ENCODE measurements at places on chromosomes 6 and 20.

DNA sequence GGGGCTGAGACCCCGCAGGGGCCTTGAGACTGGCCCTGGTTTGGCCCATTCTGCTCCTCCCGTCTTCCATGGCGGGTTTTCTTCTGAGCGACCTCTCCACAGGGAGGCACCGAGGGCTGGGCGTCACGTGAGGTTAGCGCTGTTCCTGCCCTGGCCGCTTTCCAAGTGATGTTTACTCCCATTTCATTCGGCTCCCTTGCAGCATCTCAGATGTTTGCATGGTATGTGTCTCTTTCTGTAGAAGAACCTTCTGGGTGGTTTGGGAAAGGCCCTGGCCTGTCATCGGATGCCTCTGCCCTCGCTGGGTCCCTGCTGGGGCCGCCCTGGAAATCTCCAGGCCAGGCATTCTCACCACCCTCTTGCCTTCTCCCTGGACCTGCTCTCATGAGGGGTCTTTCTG lies 17.3 kb downstream of the RAMACL start:
- DNase-seq: no peak

DNA sequence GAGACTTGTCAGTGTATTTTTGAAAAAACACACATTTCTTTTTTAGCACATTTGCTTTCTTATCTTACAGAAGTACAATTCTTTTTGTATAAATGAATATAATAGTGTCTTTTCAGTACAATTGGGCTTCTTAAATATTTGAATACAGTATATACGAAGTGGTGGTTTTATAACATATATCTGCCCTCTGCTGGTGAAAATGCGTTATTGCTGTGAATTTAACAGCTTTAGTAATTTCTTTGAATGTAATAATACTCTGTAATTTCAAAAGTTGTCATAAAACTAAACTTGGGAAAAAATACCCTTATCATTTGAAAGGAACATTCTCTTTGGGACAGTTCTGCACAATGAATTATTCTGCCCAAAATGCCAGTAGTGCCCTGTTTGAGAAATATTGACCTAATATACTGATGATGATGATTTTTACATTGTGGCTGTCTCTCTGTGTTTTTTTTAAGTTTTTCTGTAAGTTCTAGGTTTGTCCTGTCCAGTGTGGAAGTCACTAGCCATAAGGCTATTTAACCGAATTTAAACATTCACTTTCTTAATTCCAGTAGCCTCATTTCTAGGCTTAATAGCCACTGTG lies 19.0 kb downstream of the SMAP1 start:
- DNase-seq: peak; percentile 35

DNA sequence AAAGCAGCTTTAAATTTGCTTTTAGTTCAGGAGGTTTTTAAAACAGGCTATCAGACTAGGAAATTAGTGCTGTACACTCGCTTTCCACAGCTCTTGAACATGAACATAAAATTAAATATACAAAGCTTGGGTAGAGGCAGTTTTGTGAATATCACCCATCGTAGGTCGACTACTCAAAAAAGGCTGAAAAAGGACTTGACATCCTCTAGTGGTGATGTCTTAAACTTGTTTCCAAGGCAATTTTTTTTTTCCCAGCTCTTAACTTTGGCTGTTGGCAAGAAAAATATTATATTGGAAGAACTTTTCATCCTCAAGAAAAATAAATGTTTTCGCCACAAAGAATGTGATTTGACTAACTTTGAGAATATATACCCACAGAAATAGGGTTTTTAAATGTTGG lies 2.9 kb downstream of the MAP7 start:
- peak; percentile 8 for DNase-seq

DNA sequence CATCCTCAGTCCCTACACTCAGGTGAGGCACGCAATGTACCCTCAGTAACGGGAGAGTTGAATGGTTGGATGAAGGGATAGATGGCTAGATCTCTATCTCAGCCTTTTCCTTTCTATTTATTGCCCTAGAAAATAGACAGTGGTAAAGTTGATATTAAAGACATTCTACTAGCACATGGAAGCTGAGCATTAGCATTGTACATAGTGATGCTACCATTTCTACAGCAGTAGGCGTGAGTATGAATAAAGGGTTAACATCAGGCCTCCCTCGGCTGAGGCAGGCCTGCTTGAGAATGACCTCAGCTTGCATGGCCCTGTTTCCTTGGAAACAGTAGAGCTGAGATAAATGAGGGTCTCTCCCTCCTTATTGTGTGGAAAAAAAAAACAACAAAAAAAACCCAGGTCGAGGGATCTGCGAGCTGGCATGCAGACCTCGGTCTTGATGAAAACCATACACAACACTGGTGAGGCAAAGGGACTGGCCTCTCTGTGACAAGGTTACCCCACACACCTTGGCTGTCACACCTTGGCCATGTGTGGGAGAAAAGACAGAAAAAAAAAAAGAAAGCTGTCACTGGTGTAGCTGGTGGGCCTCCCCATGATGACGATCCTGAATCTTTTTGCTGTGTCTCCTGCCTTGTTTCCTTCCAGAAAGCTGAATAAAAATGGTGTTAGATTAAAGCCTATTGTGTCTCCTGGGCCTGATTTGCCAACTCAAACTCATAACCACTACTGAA lies 160.0 kb downstream of the HACE1 start:
- DNase-seq: no peak

DNA sequence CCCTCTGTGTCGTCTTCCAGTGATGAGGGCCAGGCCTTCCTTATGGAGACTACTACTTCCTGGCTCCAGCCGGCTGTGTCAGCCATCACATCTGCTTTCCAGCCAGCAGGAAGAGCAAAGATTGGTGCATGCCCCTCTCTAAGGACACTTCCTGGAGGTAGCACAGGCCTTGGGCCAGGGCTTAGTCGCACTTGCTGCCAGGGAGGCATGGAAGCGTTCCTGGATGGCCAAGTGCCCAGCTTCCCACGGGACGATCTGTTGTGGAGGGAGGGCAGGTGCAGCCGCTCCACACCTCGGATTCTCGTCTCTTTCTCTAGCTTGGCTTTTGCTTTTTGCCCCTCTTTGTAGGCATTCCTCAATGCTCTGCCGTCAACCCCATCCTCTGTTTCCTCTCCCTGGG lies 11.9 kb downstream of the ERMARD start:
- no peak for DNase-seq

DNA sequence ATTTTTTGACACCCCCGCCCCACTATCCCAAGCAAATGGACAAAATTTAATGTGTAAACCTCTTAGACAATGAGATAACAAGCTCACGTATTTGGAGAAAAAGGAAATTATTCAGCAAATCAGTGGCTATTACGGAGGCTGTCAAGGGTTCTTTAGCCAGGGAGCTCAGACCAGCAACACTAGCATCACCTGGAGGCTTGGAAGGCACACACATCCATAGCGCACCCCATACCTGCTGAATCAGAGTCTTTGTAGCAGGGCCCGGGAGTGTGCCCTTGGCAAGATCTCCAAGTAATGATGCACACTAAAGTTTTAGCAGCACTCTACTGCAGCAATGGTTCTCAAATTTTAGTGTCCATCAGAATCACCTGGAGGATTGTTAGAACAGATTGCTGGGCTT lies 223.2 kb upstream of the BTBD3 start:
- DNase-seq: no peak
